Cortex of kidney (tissue), 1 donor: ENCODE measurements at places on chromosomes 3 and 15.

GRCh38 chr15:99051308-99051707 lies 43.7 kb upstream of the PGPEP1L start:
- DNase-seq: no peak

DNA sequence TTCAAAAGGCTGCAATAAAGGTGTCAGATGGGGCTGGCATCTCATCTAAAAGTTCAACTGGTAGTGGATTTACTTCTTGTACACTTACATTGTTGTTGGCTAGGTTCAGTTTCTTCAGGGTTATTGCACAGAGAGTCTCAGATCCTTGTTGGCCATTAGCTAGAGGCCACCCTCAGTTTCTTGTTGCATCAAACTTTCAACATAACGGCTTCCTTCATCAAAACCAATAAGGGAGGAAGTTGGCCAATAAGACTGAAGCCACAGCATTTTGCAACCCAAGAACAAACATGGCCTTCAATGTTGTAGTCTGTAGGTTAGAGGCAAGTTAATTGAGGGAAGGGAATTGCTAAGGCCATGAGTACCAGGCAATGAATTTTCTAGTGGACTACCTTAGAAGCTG lies 218.0 kb downstream of the ZBBX start:
- no peak for DNase-seq

GRCh38 chr3:180804916-180805315 lies 107.6 kb upstream of the FXR1 start:
- no peak for DNase-seq

DNA sequence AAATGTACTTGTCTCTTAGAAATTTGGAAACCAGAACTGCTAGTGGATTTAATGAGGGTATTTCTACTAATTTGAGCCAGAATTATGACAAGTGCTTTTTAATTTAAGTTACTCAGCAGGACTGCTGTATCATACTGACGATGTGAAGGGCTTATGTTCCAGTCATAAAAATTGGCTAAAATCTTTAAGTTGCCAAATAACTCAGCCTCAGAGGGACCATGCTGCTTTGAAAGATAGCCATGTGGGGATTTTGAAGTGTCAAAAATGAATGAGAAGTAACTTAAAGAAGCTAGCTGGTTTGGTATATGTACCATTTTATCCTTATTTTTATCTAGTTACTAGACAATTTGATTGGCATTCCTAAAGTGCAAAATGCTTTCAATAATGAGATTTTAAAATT lies 545.0 kb downstream of the DIPK2A start:
- no peak for DNase-seq

- no peak for DNase-seq
Measured at GRCh38 chr3:44476181-44476611, 1.3 kb downstream of the ZNF445 start.

GRCh38 chr3:182469086-182469485 lies 324.2 kb upstream of the ATP11B start:
- DNase-seq: no peak

GRCh38 chr3:54600441-54601204 lies 327.2 kb downstream of the LRTM1 start:
- no peak for DNase-seq

- no peak for DNase-seq
Measured at GRCh38 chr15:76730262-76730661, 174.9 kb downstream of the SCAPER start.

- DNase-seq: no peak
Measured at GRCh38 chr3:10454907-10455544, 50.4 kb downstream of the ATP2B2 start.

GRCh38 chr3:157354722-157355121 lies 81.9 kb upstream of the PTX3 start:
- DNase-seq: no peak

GRCh38 chr15:52080031-52080430 lies 32.5 kb downstream of the BCL2L10 start:
- no peak for DNase-seq

DNA sequence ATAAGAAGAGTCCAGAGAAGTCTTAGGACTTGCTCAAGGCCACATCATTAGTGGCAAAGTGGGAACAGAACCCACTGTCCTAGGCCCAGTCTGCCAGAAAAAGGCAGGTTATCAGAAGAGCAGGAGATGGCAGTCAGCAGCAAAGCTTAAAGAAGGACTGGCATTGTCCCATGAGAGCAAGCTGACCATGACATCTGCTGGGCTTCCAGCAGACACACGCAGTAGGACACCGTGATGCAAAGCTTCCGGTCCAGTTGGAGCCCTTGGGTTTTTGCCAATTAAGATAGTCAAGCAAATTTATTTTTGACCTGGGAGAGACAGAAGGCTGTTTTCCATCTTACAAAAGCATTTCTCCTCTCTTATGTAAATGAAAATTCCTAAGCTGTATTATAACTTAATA lies 42.1 kb downstream of the ZBTB38 start:
- no peak for DNase-seq

DNA sequence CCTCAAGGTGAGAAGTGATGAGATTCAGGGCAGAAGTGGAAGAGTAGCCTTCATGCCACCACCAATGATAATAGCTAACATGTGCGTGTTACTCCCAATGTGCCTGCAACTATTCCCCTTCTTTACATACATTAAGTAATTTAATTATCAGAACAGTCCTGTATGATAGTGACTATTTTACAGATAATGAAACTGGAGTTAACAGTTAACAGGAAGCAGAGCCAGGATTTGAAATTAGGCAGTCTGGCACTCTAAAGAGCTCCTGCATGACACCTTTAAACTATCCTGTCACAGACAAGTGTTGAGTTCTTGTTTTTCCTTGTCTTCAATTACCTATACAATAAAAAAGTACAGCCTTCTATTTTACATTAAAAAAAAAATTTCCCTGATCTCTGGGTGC lies 148.8 kb downstream of the LEKR1 start:
- DNase-seq: no peak

DNA sequence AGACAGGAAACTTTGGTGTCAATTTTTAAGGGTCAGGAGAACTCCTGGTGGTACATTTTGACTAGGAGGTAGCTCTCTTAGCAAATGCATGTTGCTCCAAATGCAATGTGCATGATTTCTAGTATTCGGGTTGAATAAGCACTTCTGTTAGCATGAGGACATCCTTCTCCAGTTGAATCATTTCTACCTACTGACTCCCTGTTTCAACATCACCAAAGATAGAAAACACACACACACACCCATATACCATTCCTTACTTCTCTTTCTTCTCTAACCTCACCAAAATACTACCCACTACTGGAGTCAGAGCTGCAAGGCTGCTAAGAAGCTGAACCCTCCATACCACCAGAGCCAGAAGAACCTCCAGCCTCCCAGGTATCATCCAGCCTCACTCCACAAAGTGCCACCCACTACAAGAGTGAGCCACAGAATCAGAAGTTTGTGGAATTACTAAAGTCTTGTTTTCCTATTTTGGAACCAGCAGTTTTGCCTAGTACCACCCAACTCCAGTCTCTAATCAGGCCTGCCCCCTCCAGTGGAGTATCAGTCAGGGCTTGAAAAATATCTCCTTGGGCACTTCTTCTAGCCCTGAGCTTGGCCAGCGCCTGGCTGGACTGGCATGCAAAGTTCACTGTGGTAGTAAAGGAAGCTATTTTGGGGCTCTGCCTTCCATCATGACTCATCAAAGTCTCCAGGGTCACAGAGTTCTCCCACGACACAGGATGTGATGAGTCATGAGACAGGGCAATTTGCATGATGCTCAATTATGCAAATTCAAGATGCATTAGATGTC lies 110.3 kb downstream of the CYP19A1 start:
- DNase-seq: no peak

GRCh38 chr15:81740416-81740815 lies 305.4 kb downstream of the MEX3B start:
- DNase-seq: no peak

DNA sequence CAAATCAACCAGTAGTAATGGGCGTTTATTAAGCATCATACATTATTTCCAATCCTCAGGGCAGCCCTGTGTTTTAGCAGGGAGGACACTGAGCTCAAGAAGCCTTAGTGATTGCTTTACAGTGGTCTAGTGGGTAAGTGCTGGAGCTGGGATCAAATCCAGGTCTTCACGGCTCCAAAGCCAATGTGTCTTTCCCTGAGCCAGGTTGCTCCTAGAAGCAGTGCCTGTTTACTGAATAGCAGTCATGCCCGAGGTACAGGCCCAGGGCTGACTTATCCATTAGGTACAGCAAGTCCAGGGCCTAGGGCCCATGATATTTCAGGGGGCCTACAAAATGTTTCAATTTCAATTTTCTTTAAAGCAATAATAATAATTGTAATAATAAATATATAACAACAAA lies 9.6 kb upstream of the SMAD6 start:
- DNase-seq: no peak

DNA sequence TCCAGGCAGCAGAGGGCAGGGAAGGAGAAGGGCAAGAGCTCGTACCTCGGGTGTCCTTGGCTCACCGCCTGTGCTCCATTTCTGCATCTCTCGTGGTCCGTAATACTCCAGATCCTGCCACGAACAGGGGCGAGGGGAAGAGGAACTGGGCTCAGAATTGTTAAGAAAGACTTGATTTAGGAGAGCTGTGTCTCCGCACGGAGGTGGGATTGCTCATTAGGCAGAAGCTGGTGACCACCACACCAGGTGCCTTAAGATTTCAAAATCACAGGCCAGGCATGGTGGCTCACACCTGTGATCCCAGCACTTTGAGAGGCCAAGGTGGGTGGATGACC lies 37.2 kb upstream of the BDH1 start:
- no peak for DNase-seq

DNA sequence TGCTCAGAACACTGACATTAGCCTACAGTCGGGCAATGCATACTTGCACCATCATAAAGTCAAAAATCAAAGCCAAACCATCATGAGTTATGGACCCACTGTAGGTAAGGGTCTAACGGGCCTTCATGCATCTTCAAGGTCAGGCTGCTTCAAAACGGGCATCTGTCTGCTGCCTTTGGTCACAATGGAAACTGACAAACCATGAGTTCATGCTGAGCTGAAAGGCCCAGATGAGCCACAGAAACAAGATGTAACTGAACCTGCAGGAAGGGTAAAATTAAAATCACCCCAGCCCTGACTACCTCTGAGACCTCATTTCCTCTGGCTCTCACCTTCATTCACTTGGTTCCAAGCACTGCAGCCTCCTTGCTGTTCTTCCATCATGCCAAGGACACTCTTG lies 143.8 kb downstream of the ERC2 start:
- DNase-seq: no peak

GRCh38 chr15:29566914-29567313 lies 255.4 kb downstream of the TJP1 start:
- no peak for DNase-seq

DNA sequence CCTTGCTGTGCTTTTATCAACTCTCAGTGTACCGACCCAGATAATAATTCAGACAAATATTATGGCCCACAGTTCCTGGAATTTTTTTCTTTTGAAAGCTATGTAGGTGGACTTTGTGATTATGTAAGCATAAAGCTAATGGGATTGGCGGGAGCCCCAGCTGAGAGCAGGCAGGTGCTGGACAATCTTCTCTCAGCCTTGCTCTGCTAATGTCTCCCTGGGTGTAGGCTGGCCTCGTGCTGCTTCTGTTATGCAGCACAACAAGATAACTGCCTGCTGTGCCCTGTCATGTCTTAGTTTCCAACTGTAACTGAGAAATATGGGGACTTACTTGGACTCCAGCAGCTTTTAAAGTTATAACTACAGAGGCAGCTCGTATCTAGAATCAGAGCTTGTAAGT lies 415.0 kb downstream of the PDCD6IP start:
- DNase-seq: no peak

DNA sequence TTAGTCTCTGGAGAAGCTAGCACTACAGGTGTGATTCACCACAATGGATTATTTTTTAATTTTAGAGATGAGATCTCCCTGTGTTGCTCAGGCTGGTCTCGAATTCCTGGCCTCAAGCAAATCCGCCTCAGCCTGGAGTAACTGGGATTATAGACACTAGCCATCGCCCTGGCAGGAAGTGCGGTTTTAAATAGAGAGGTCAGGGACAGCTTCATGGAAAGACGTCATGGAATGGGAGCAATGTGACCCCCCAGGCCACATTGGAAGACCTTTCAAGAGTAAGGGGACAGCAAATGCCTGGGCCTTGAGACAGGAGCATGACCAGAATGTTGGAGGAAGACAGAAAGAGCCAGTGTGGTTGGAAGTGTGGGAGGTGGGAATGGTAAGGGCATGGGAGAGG lies 2.2 kb upstream of the ISG20 start:
- no peak for DNase-seq

DNA sequence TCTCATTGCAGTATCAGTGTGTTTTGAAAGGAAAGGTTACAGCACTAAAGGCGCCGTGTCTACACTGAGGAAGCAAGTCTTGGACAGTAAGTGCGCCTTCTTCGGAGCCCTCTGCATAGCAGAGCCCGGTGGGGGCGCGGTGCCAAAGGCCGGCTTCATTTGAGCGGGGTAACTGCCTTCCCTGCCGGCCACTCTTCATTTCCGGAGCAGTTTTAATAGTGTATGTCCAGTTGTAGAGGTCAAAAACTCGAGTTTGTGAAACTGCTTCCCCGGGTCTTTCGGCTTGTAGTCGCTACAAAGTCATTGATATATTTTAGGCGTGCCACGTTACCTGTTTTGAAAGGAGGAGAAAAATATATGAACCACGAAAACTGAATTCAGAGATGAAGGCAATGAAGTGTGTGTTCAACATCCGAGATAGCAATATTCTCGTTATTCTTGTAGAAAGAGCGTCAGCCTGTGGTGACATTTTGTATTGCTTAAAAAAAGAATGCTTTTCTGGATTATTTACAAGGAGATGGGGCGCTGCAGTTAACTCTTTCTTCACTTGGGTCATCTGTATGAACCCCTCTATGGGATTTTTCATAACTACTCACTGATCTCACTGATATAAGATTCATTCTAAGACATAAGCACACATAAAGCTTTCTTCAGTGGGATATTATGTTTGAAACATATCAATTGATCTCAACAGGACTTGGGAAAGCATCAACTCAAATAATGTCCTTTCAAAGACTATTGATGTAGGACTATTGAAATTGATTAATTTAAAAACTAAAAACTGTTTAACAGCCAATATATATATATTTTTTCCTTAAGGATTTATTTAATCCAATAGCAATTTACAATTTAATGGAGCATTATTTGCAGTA lies 3.0 kb downstream of the ALCAM start:
- no peak for DNase-seq

DNA sequence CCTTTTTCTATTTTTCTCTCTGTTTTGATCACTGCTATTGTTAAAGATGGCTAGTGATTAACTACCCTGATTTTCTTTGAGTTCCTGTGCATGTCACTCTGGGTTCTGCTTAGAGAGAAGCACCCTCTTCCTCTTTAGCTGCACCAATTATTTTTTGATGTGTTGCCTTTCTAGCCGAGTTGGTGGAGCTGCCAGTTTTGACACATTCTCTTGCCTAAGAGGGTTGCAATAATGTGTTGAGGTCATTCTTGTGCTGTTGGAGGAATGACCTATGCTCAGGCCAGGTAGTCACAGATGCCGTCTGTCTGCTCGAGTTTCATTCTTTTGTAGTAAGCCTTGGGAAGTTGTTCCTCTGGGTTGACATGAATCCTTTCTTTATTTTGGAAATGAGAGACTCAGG lies 84.6 kb upstream of the DPH6 start:
- no peak for DNase-seq

- no peak for DNase-seq
Measured at GRCh38 chr3:8606701-8607231, 37.8 kb downstream of the SSUH2 start.
